ENCODE measurements at places on chromosomes 5 and 9. TPM values are rescaled to one million over a fixed set of nuclear protein-coding genes. Genes with fewer than 3 reads are reported as not detected.
A peak's percentile ranks its signal among the peaks of the same experiment; 100 is the strongest.

DNA sequence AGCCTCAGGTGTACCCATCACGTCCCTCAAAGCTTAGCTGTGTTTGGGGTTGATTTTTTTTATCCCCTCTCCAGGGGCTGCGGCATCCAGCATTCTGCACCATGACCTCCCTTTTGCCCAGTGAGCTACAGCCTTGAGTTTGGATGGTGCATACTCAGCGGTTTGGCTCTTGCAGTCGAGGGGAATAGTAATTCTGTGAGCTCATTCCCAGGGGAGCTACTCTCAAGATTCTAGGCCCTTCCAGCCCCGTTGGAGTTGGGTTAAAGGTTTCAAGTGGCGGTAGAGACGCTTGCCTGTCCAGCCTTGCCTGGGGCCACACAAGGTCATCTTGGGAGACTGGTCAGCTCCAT, 102.2 kb upstream of the SPRY4 start:
- no peak for DNase-seq

DNA sequence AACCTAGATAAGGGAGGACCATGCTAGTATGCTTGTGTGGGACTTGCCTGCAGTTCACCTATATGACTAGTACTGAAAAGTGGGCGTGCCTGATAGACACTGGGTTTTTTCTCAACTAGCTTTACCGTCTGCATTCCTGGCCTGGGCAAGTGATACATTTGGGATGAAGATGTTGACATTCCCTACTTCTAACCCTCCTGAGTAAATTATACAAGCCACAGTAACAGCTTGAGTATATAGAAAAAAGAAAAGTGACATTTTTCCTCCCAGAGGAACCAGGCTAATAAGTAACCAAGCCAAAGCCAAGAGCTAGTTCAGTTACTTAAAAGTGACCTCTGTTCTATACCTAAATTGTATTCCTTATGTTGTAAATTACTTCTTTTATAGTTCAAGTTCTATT, 153.8 kb upstream of the CYLC2 start:
- no peak for DNase-seq

Gene REEP2
- 0.41 TPM for total RNA-seq

- DNase-seq = no peak
Observed at GRCh38 chr9:131319486-131319885, 30.0 kb downstream of the PLPP7 start.

- DNase-seq = no peak
Observed at GRCh38 chr9:37998881-37999587, 70.0 kb downstream of the SHB start.

GRCh38 chr5:159820692-159821091, 95.6 kb upstream of the ADRA1B start:
- DNase-seq = no peak

Gene PCDHA6
- total RNA-seq = 1.2 TPM

- DNase-seq = no peak
Observed at GRCh38 chr9:37209431-37210386, 89.3 kb downstream of the ZCCHC7 start.

DNA sequence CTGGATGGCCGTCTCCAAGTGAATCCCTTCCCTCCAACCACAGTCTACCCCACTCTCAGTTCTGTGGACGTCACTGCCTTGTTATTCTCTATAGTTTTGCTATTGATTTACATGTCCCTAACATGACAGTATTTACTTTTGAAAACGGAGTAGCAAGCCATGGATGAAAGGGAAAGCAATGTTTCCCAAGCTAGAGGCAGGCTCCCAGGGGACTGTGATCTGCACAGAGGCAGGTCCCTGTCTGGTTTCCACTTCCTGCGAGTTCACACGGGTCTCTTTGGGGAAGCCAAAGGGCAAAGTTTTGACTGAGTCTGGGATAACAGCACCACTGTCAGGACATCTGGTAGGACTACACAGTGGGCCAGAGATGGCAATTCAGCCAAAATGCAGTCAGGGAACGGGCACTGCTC, 12.7 kb downstream of the C9orf153 start:
- no peak for DNase-seq

Gene DMGDH
- total RNA-seq = 1.9 TPM

- DNase-seq = peak; percentile 57
Observed at GRCh38 chr5:128965011-128965637, at the start of gene SLC27A6. Gene SLC27A6, plus strand, starts transcription at chr5:128965488. Its CDS starts 650 bp downstream, at chr5:128966138.

GRCh38 chr5:107876906-107877305, 206.2 kb upstream of the EFNA5 start:
- no peak for DNase-seq

Gene TMEM232
- total RNA-seq = 3.5 TPM

- no peak for DNase-seq
Observed at GRCh38 chr5:147690595-147690994, 91.9 kb downstream of the JAKMIP2 start.

DNA sequence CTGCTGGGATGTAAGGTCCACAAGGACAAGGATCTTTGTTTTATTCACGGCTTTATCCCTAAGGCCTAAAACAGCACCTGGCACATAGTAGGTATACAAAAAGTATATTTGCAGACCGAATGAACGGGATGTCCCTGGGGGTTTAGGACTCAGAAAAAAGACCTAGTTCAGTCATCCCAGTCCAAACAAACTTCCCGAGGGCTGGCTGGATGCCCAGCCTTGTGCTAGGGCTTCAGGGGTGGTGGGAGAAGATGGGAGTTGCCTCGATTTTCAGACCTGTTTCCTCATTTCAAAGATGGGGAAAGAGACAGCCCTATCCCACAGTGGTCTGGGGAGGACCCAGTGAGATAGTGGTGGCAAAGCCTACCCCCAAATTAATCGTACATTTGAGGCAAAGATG, 3.0 kb upstream of the PROB1 start:
- no peak for DNase-seq

Gene HACD4
- total RNA-seq = 1.7 TPM

- no peak for DNase-seq
Observed at GRCh38 chr9:90420768-90421513, 221.7 kb downstream of the DIRAS2 start.

DNA sequence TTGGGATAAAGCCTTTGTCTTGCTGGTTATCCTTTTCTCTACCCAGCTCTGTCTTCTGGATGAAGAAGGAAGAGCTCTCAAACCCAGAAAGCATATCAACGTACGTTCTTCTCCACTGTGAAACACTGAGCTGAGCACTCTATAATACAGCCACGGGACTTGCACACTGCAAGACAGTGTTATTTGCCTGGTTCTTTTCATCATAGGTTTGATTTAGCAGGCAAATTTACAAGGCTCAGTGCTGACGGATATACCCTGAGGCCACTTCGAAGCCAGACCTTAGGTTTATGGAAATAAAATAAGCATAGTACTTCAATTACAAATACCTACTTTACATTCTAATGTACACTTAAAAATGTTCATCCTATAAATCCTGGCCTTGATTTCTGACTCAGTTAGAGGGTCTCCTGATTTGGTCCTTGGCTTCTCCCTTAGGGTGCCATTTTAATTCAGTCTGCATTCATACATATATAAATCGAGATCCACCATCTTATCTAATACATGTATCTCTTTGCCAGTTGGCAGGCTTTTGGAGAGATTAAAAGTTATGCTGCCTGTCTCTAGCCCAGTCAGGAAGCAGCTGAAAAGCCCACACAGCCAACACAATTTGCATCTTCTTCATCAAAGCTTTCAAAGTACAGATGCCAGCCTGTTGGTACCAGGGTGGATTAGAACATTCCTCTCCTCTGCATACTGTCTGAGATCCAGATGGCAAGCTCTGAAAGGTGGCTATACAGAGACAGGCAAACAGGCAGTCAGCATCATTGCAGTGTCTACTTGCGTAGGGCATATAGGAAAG, 194.4 kb downstream of the DEPDC1B start:
- DNase-seq = no peak

GRCh38 chr5:172172912-172173563, 15.0 kb downstream of the STK10 start:
- no peak for DNase-seq

DNA sequence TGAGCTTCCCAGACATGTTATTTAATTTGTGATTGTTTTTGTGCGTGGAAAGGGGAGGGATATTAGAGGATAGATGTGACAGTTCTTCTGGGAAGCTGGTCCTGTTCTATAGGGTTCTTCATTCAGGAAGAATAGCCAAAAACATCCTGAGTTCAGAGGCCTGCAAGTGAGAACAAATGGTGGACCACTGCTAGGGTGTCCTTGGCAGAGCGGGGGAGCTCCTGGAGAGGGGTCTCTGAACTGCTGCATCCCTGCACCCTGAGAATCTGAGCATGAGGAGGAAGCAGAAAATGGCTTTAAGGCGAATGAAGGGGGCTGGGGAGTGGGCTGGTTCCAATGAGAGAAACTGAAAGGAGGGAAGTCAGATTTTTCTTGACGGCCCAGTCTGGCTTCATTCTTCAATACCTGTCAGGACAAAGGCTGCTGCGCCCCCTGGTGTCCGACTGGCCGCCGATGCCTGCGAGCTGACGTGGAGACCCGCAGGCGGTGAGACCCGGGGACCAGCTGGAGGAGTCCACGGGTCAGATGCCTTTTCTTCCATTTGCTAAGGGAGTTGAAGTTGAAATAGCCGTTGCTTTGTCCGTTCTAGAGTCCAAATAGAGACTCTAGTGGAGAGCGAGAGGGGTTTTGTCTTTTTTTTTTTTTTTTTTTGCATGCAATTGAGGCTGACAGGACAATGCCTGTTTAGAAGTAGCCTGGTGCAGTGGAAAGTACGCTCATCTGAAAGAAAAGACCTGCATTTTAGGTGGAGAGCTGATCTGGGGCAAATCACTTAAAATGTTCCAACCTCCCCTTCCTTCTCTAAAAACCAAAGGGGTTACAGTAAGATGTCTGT, 39.5 kb upstream of the NFIB start:
- DNase-seq = peak; percentile 93

GRCh38 chr9:128335914-128336313, 4.4 kb upstream of the SLC27A4 start:
- no peak for DNase-seq

Gene CYSRT1
- total RNA-seq = not detected

GRCh38 chr9:91328186-91328585, 33.5 kb downstream of the AUH start:
- DNase-seq = no peak

DNA sequence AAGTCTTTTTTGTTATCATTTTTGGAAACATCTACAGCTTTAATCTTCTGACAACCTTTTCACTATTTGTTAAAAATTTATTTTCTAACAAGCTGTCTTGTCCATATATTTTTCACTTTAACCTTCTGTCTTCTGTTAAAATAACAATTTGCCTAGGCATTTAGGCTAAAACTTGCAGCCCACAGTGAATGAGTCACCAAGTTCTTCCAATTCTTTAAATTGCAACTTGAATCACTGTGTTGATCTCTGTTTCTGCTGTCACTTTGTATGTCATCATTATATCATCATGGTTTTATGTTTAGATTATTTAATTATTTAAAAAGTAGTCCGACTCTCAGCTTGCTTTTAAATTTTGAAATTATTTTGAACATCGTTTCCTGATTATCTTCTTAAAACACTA, 473.8 kb upstream of the PTPRD start:
- DNase-seq = no peak

Gene IRX2
- total RNA-seq = 0.56 TPM

DNA sequence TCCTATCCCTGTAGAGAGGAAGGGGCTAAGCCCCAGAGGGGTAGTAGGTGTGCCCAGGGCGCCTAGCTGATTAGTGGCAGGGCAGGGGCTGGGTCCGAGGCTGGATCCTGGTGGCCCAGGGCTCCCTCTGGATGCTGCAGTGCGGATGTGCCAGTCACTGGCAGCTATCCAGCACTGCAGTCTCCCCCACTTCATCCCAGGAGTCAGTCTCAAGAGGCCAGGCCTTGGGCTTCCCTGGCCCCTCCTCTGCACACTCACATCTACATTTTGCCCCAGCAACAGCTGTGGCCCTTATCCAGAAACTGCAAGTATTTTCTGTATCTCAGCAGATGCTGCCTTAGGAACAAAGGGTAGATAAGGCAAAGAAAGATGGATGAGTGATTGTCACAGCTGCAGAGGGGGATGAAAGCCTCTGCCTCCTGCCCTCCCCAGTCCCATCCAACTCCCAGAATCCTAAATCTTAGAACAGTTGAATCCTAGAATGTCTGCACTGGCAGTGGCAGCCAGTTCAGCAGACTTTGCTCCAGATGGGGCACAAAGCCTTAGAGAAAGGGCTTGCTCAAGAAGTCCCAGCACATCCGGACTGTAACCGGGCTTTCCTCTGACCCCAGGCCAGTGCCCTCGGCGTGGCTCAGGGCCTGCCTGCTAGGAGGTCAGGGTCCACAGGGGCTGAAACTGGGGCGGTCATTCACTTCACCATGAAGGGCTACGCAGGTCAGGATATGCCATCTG, 1.6 kb downstream of the ANXA6 start:
- DNase-seq = no peak

GRCh38 chr5:96652769-96653454, 9.3 kb upstream of the CAST start:
- DNase-seq = no peak

Gene MCC
- 5.7 TPM for total RNA-seq

Gene PAPPA
- total RNA-seq = 3.4 TPM

Gene SH3RF2
- 11.7 TPM for total RNA-seq

DNA sequence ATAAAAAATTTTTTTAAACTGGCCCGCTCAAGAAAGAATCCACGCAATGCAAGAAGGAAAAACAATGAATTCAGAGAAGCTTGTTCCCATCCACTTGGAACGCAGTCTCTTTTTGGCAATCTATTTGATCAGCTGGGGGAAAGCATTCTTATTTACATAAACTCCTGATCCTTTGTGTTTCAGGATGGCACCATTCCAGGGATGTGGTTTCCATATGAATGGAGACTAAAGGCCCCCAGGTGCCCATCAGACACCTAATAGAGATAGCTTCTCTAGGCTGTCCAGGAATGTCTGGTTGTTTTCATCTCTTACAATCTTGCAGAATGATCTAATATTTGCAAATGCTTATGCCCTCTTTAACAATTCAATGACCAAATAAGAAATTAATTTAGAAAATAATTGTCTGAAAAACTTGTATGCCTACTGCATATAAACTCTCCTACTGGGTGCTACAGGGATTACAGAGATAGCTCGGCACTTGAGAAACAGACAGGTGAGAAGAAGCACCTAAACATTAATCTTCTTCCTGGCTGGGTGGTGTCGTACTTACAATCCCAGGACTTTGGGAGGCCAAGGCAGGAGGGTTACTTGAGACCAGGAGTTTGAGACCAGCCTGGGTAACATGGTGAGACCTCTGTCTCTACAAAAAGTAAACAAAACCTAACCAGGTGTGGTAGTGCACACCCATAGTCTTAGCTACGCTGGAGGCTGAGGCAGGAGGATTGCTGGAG, 3.0 kb upstream of the RASGRF2 start:
- DNase-seq = no peak

DNA sequence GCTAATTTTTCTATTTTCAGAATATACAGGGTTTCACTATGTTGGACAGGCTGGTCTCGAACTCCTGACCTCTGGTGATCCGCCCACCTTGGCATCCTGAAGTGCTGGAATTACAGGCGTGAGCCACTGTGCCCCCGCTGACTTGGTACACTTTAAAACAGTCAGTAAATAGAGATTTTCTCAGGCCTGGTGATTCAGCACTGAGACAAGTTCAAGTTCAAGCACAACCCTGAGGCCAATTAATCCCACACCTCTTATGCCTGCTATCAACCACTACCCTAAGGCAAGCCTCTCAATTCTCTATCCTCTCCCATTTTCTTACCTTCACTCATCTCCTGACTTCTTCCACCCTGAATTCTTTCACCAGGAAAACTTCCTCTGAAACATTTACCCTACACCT, 18.9 kb downstream of the MUSK start:
- no peak for DNase-seq

- DNase-seq = no peak
Observed at GRCh38 chr9:88741335-88741734, 206.4 kb downstream of the NXNL2 start.

Gene SIL1
- total RNA-seq = 68.2 TPM
